GDM1 (cell line): ENCODE measurements at places on chromosomes 11 and 22.

- DNase-seq: no peak
These were observed 6.3 kb downstream of the FXYD2 start for GRCh38 chr11:117818041-117818873.

DNA sequence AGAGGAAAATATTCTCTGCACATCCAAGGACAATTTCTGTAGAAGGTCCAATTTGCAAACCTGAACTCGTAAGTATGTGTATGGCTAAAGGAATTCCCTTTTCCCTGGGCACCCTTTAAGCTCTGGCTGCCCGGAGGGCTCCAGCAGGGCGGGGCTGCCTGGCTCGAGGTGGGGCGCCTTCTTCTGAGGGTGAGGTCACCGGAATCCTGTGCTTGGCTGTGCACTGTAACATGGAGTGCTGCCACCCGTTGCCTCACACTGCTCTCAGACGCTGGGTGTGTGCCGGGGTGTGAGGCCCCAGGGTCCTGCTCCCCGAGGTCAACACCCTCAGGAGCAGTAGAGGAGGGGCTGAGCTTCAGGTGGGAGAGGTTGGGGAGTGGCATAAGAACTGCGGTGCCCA lies 61.5 kb downstream of the SYN3 start:
- no peak for DNase-seq

DNA sequence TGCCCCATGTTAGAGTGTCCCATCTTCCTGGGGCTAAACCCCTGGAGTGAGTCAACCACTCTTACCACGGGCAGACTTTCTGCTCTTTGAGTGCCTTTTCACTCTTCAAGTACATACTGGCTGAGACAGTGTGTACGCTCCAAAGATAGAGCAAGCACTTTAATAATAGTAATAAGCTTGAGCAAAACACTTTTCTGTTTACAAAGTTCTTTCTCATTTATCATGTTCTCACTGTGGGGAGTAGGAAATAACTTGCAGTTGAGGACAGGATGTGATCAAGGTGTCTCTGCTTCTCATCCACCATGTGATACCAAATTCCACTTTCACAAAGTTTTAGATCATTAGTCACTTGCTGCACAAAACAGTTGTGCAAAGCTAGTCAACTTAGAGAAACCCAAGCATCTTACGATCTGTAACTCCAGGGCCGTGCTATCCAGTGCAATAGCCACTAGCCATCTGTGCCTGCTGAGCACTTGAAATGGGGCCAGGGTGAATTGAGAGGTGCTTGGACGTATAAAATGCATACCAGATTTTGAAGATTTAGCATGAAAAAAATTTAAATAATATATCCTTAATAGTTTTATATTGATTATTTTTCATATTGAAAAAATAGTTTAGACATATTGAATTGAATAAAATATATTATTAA lies 135.3 kb downstream of the KIF18A start:
- no peak for DNase-seq

GRCh38 chr11:114280696-114281095 lies 15.5 kb upstream of the NNMT start:
- DNase-seq: no peak

GRCh38 chr22:32204040-32204855 lies 625 bp downstream of the RFPL2 start:
- no peak for DNase-seq

DNA sequence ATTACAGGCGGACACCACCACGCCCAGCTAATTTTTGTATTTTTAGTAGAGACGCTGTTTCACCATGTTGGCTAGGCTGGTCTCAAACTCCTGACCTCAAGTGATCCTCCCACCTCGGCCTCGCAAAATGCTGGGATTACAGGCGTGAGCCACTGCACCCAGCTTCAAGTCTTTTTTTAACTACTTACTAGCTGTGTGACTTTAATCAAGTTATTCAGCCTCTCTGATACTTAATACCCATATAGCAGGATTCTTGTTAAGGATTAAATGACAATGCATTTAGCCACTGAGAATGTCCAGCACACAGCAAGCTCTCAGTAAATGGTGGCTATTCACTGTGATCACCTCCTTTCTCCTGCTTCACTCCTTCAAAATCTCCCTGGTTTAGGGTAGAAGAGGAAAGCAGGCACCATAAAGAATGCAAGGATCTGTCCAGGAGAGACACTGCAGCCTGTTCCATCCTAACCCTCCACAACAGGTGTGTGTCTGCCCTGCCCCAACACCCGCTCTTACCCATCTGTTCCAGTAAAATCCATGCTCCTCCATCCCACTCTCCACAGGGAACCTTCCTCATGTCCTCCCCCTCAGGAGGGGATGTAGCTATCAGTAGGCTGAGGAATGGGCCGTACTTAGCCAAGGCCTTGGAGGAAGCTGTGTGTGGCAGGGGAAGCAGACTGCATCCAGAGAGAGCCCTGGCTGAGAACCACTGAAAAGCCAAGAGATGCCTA lies 69.3 kb downstream of the MICAL3 start:
- DNase-seq: no peak

DNA sequence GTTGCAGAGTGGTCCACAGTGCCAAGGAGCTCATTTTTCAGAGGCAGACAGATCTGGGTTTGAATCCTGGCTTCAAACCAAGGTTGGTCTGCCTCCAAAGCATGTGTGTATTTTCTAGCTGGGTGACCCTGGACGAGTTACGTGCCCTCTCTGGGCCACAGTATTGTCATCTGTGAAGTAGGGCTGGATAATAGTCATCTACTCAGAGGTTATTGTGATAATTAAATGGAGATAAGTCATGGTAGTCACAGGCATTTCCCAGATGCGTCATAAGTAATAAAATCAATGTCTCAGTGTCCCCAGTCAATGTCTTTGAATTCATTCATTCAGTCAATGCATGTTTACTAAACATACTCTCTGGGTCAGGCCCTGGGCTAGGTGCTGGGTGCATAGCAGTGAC lies 8.6 kb downstream of the OMP start:
- no peak for DNase-seq

DNA sequence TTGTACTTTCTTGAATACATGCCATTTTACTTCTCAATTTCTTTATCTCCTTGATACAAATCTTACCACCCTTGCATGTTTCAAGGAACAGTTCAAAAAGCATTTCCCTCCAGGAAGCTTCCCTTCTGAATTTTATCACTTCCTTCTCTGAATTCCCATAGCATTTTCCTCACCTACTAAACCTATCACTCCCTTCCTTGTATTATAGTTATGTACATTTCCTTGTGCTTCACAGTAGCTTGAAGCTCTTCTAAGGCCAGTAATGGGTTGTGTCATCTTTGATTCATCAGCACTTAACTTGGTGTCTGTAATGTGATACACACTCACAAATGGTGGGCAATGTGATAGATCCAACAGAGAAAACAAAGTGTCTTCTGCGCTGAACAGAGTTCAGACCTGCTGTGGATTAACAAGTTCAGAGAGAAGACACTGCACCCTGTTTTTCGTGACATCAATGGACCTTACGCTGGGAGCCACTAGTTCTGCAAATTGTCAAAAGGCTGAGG lies 127.5 kb downstream of the CCDC81 start:
- no peak for DNase-seq

GRCh38 chr22:40076702-40077645 lies 82.2 kb downstream of the FAM83F start:
- DNase-seq: peak; percentile 17

DNA sequence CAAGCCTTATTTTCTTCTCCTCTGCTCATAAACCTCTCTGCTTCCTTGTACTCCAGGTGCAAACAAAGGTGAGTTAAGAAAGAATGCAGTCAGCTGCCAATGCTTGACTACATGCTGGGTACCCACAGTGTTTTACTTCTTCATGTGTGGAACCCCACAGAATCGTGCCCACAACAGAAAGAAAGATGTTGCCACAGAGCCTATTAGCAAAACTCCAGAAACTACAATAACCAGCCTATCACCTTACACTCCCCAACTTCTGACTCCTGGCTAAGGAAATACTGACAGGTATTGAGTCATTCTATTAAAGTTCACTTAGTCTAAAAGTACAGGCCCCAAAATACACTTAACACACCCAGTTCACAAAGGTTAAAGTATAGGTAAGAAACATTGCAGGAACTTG lies 56.9 kb upstream of the CCDC89 start:
- no peak for DNase-seq

GRCh38 chr11:78499971-78500370 lies 74.7 kb downstream of the NARS2 start:
- no peak for DNase-seq

GRCh38 chr11:121773076-121773475 lies 320.3 kb upstream of the SORL1-AS1 start:
- no peak for DNase-seq

GRCh38 chr11:8777907-8778767 lies 95.5 kb downstream of the RPL27A start:
- no peak for DNase-seq

- no peak for DNase-seq
These were observed 12.5 kb downstream of the THY1 start for GRCh38 chr11:119410501-119410900.

DNA sequence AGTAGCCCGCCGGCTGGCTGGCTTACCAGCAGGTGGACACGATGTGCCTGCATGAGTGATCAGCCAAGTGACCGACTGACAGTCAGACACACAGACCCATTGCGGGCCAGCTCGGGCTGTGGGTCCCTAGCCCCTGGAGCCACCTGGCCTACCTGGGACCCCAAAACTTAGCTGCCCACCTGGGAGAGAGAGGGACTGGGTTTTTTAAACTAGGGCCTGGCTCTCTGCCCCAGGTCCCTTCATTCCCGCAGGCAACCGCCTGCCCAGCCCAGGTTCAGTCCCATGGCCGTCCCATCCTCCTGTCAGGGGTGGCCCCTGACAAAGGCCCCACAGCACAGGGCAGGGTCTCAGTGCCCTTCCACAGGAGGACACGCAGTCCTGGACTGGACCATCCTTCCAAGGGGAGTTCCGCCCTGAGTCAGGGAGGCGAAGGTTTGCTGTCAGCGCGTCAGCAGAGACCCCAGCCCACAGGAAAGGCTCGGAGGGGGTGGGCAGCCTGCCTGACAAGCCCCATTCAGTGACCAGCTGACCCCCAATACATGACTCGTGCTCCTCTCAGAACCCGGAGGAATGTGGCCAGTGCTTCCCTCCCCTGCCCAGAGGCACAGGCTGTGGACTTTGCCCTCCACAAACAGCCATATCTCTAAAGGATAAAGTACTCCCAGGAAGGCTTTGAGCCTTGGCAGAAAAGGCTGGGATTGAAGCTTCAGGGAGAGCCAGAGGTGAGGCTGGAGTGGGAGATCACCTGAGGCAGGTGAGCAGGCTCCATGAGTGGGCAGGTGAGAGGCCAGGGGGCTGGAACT lies 8.4 kb downstream of the SLCO2B1 start:
- DNase-seq: no peak

DNA sequence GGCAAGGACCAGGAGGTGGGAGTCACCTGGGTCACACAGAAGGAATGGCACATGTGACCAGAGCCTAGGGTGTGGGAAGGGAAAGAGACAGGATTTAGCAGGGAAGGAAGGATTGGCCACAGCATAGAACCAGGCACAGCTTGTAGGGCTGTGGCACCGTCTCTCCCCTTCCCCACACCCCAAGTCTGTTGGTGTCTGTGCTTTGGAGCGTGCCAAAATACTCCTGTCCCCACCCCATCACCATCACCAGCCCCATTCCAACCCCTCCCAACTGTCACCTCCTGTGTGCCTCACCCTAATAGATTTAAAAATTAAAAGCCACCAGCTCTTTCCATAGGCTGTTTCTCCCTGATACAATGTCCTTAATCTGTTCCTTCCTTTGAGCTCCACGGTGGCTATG lies 18.2 kb downstream of the SGSM1 start:
- no peak for DNase-seq

DNA sequence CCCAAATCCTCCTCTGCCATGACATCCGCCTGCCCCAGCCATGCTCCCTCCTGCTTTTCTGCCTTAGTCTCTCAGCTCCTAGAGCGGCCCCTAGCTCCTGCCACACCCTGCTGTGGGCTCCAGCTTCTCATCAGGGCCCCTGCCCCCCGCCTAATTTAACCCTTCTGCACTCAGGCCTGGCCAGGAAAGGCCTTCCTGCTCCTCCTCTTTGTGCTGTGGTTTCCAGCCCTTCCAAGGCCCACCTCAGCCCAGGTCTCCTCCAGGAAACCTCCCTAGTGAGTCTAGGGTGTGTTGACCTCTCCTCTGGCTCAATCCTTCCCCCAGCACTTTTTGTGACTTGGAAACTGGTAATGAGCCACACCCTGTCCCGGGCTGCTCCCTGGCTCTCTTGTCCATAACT lies 11.3 kb downstream of the PTPN5 start:
- DNase-seq: no peak

DNA sequence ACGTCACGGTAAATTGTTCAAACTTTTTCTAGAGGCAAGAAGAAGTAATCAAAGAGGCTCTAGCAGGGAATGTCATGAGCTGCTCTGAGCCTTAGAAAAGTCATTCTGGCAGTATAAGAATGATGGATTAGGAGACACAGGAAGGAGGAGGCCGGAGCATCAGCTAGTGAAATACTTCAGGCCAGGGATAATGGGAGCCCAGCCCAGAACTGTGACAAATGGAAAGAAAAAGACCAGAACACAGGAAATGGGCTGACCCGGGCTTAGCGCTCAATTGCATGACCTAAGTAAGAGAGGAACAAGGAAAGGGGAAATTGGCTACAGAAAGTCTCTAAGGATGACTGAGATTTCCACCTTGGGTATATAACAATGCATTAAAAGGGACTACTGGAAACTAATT lies 108.6 kb downstream of the LARGE1 start:
- DNase-seq: no peak

DNA sequence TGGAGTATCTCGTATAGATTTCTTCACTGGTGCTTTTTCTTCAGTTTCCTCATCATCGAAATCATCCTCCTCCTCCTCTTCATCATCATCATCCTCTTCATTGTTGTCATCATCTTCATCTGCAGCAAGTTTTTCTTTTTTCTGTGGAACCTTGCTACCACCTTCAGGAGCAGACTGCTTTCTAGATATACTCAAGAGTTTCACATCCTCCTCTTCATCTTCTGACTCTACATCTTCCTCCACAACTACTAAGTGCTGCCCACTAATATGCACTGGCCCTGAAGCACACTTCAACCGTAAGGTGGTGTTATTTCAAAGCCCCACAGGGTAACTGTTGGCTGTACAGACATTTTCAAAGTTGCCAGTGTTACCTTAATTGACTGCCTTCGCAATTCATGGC lies 17.1 kb downstream of the OR2AT4 start:
- no peak for DNase-seq

GRCh38 chr11:90737444-90738050 lies 514.7 kb upstream of the CHORDC1 start:
- DNase-seq: no peak

- peak; percentile 68 for DNase-seq
These were observed at the start of gene RCOR2 for GRCh38 chr11:63916837-63917691. TSS of gene RCOR2 (minus strand) at chr11:63917164. CDS start at chr11:63916456, 708 bp downstream.
